ENCODE measurements at places on chromosomes 6 and 20. TPM values are rescaled to one million over a fixed set of nuclear protein-coding genes. Genes with fewer than 3 reads are reported as not detected.
A peak's percentile ranks its signal among the peaks of the same experiment; 100 is the strongest.

Gene SLC35D3
- not detected for total RNA-seq

Gene ENTPD6
- total RNA-seq: 4.2 TPM

GRCh38 chr20:62735331-62735821 lies 26.7 kb downstream of the NTSR1 start:
- no peak for DNase-seq

DNA sequence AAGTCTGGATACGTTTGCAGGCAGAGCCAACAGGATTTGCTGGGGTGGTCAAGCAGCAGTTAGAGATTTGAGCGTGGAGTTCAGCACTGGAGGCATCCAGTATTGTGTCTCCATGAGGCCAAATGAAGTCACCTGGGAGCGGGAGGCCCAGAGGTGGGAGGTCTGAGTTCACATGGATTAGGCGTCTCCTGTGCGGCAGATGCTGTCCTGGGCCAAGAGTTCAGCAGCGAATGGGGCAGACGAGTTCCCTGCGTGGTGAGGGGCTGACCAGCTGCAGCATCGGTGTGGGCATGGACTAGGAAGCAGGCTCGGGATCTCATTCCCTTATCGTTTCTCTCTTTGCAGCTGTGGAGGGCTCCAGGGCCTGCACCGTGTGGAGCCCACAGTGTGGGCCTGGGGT lies 66.2 kb downstream of the BCAS4 start:
- DNase-seq: no peak

- peak; percentile 82 for DNase-seq
Measured at GRCh38 chr6:111406200-111406721, 76.8 kb downstream of the REV3L start.
